ENCODE measurements at places on chromosomes 5 and 9. TPM values are rescaled to one million over a fixed set of nuclear protein-coding genes. Genes with fewer than 3 reads are reported as not detected.

DCTN4 gene
- 37.0 TPM for total RNA-seq

DOCK2 gene
- total RNA-seq, result 157 TPM

GRCh38 chr9:95458666-95459065 lies 58.1 kb downstream of the PTCH1 start:
- H3K36me3 ChIP-seq, result peaks cover 33% of the 10 kb centered on the region
- H3K27ac ChIP-seq, result no peak overlapping the region
- H3K27me3 ChIP-seq, result no peaks in the 10 kb centered on the region
- H3K4me1 ChIP-seq, result peaks cover 24% of the 10 kb centered on the region

DNA sequence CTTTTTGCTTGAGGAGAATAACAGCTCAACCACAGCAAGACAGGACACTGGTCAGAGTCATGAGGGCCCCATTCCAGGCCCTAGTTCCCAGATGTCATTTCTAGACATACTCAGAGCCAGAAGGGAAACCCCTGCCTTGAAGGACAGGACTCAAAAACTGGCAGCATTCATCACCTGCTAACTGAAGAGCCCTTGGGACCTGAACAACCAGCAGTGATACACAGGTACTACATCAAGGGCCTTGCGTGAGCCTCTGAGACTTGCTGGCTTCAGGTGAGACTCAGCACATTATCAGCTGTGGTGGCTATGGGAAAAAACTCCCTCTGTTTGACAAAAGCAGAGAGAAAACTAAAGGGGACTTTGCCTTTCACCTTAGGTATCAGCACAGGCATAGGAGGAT lies 22.6 kb downstream of the TMEM267 start:
- H3K4me3 ChIP-seq, result no peak overlapping the region
- H3K36me3 ChIP-seq, result no peaks in the 10 kb centered on the region

DNA sequence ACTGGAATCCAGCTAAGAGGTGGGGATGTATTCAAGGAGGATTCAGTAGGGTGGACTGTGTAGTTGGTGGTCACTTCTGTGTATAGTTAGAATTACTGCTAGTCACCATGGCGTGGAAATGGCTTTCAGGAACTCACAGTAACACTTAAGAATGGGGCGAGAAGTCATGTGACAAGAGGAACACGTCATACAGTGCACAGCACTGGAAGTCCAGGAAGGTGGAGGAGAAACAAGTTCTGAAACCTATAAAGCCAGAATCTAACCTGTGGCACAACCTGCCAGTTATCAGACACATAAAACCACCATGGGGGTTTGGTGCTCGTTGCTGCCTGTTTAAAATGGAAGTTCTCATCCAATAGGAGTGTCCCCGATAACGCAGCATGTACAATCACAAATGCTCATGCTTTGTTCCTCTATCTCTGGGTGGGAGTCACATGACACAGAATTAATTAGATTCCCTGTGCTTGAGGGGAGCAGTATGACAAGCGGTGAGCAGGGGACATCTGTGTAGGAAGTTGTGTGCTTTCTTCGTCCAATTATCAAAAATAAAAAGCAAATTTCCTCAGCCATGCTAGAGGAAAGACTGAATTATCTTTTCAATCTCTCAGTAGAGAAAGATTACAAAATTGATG lies 193.0 kb downstream of the SPOCK1 start:
- H3K27ac ChIP-seq, result no peak overlapping the region
- no peak overlapping the region for H3K4me3 ChIP-seq
- H3K4me1 ChIP-seq, result no peaks in the 10 kb centered on the region
- no peaks in the 10 kb centered on the region for H3K36me3 ChIP-seq

- no peaks in the 10 kb centered on the region for H3K36me3 ChIP-seq
- no peak for DNase-seq
- no peaks in the 10 kb centered on the region for H3K4me1 ChIP-seq
- H3K4me3 ChIP-seq, result no peak overlapping the region
- no peaks in the 10 kb centered on the region for H3K27me3 ChIP-seq
Observed at GRCh38 chr9:125540497-125540896, 166.5 kb downstream of the MAPKAP1 start.

DNA sequence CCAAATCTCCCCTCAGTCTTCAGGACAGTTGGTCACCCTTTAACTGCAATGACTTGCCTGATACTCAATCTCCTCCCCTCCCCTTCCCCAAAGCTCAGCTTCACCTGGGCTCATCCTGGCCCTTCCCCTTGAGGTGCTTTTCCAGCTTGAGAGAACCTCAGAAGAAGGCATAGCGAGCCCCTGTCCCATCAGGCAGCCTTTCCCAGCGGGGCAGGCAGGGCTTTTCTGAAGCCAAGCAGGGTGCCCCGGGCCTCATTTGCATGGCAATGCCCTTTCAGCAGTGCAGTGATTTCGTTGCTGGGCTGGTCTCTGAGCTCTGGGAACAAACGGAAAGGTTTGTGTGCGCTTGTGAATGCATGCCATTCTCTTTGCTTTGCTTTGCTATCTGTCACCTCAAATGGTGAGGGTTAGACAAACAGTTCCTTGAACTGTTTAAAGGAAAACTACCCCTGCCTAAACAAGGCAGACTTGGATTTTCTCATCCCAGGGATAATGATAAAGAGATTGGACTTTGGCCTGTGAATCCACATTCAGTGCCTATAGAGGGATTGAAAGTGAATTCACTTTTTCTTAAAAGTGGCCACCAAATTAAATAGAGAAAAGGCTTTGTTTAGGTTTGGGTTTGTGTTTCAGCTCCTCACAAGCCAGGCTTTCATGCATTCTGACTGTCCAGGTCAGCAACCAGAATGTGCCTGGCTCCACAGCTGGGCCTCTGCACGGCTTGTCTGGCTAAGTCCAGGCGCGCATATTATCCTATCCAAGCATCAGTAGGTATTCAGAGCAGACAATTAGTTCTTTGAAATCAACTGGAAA lies 165.3 kb downstream of the ZNF608 start:
- no peak overlapping the region for H3K27ac ChIP-seq
- no peak for DNase-seq
- no peak overlapping the region for H3K4me3 ChIP-seq
- no peaks in the 10 kb centered on the region for H3K27me3 ChIP-seq

GRCh38 chr5:163544041-163544440 lies 38.6 kb downstream of the MAT2B start:
- no peak overlapping the region for H3K27ac ChIP-seq
- no peaks in the 10 kb centered on the region for H3K4me1 ChIP-seq
- DNase-seq, result no peak
- no peak overlapping the region for H3K4me3 ChIP-seq

DNA sequence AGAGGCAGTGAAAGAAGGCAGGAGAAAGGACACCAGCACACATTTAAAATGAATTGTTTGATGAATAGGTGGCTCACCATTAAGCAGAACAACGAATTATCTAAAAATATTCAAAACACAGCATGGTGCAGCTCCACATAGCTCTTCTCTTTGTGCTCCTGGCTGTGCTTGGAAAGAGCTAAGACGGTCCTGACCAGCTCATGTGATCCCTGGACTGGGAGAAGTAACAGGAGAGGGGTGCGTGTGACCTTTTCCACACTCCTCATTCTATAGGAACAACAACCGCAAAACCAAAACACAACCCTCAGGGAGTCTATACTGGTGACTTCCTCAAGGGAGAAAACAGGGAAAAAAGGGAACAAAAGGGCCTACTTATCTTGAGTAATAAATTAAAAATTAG lies 140.5 kb downstream of the DIRAS2 start:
- H3K36me3 ChIP-seq, result no peaks in the 10 kb centered on the region
- H3K27me3 ChIP-seq, result no peaks in the 10 kb centered on the region
- H3K4me3 ChIP-seq, result no peak overlapping the region

- no peak overlapping the region for H3K27ac ChIP-seq
- H3K4me3 ChIP-seq, result no peak overlapping the region
- no peaks in the 10 kb centered on the region for H3K27me3 ChIP-seq
Observed at GRCh38 chr9:125409637-125410521, 148.3 kb downstream of the GAPVD1 start.

DNA sequence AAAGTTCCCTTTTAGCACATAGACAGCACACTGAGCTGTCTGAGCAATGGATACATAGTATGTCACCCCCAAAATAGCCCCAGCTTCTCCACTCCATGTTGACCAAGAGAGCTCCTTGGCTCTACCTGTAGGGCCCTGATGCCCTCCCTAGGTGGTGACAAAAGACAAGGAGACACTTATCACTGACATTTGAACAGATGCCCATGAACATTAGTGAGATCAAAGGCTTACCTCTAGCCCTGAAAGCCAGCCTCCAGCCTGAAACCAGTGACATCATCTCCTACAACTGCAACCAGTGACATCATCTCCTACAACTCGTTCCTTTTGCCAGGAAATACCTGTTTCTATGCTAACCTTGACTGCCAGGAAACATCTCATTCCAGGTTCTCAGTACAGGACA lies 122.7 kb downstream of the FSTL4 start:
- no peaks in the 10 kb centered on the region for H3K36me3 ChIP-seq
- H3K27ac ChIP-seq, result no peak overlapping the region
- DNase-seq, result no peak
